ENCODE measurements at places on chromosomes 1 and 21.

- no peak for DNase-seq
Measured at GRCh38 chr1:182303778-182304177, 87.8 kb downstream of the GLUL start.

DNA sequence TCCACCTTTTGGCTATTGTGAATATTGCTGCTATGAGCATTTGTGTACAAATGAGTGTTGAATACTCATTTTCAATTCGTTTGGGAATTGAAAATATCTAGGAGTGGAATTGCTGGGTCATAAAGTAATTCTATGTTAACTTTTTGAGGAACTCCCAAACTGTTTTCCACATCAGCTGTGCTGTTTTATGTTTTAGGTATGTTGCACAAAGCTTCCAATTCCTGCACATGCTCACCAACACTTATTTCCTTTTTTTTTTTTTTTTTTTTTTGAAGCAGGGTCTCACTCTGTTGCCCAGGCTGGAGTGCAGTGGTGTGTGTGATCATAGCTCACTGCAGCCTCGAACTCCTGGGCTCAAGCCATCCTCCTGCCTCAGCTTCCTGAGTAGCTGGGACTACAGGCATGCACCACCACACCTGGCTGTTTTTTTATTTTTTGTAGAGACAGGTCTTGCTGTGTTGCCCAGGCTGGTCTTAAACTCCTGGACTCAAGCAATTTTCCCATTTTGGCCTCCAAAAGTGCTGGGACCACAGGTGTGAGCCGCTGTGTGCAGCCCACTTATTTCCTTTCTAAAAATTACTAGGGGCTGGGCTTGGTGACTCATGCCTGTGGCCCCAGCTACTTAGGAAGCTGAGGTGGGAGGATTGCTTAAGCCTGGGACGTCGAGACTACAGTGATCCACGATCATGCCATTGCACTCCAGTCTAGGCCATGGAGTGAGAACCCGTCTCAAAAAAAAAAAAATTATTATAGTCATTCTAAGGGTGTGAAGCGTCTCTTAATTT lies 33.4 kb downstream of the TMCC2 start:
- DNase-seq = no peak

- DNase-seq = no peak
Measured at GRCh38 chr1:170217517-170218256, 71.9 kb downstream of the NTMT2 start.

GRCh38 chr1:43067977-43068751 lies 103.9 kb downstream of the EBNA1BP2 start:
- DNase-seq = no peak

DNA sequence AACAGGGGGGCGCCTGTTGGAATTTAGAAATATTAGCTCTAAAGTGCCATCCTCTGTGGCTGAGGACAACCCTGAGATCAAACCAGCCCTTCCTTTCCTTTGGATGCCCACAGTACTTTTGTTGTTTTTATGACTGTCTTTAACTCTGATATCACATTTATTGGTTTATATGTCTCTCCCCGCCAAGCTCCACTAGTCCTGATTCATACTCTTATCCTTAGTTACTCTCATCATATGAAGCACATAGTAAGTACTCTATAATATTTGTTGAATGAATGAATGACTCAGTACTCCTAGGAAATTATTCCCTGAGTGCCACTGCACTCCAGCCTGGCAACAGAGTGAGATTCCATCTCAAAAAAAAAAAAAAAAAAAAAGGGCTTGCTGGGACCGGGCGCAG lies 22.6 kb upstream of the NRDC start:
- no peak for DNase-seq

DNA sequence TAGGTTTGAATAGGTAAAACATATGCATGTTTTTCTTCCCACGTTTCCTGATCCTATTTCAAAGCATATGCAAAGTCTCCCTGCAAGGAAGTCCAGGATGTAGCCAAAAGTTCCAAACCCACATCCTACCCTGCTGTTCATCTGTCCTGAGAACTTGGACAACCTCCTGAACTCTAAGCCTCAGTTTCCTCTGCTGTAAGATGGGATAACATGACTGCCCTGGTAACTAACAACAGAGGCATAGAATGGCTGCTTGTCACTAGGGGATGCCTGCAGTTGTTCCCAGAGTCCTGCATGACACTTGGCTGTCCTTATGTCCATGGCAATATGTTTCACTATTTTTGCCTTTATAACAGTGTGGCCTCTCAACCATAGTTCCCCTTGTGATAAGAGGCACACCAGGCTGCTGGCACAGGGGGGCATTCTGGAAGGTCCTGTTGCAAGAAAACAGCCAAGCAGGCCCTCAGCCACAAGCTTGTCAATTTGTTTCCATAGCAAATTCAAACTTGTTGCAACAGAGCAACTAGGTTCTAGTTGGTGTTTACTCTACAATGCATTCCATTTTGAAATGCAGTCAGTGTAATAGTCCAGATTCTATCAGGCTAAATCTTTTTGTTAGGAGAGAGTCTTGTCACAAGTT lies 1.5 kb upstream of the HDGF start:
- no peak for DNase-seq

- DNase-seq = no peak
Measured at GRCh38 chr1:101278845-101279244, 42.0 kb downstream of the S1PR1 start.
